Mesenteric fat pad (tissue), 1 donor: ENCODE measurements at places on chromosomes 4 and X. TPM values are rescaled to one million over a fixed set of nuclear protein-coding genes. Genes with fewer than 3 reads are reported as not detected.

DNA sequence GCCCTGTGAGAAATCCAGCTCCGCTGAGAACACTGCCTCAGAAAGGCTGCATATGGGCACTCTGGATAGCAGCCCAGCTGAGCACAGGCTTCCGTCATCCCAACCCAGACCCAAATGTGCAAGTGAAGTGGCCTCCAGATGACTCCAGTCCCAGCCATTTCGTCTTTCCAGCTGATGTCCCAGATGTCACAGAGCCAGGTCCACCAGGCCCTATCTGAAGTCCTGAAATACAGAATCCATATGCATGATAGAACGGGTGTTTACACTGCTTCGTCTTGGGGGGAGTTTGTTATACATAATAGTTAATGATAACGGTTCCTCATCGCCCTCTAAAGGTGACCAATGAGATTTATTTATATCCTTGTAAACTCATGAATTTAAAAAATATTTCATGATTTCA, 72.6 kb upstream of the TRIM2 start:
- DNase-seq = no peak

GRCh38 chrX:107676559-107677378, 48.5 kb downstream of the PRPS1 start:
- peak; percentile 96 for DNase-seq

DNA sequence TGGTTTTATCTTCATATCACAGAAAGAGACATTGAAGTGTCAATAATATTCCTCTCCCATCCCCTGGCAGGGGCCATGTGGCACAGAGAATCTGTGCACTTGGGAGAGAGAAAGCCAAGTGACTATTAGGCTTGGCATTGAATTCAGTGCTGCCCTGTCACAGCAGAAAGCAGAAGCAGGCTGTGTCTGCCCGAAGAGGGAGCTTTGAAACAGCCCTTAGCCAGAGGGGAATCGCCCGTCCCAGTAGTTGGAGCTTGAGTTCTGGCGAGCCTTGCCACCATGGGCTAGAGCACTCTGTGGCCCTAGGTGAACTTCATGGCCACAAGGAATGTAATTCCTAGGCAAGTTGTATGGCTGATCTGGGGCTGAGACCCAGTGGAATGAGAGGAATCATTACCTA, 282.5 kb upstream of the PCDH10 start:
- DNase-seq = no peak

GRCh38 chrX:9464435-9465371, at the start of gene TBL1X:
Gene TBL1X, plus strand, starts transcription at chrX:9465058. Its CDS starts 188,529 bp downstream, at chrX:9653587.
- DNase-seq = peak; percentile 90

DNA sequence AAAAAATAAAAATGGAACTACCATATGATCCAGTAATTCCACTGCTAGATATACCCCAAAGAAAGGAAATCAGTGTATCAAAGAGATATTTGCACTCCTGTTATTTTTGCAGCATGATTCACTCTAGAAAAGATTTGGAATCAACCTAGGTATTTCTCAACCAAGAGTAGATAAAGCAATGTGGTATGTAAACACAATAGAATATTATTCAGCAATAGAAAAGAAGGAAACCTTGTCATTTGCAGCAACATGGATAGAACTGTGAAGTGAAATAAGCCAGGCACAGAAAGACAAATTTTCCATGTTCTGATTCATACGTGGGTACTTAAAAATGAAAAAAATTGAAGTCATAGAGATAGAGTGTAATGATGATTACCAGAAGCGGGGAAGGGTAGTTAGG, 362.3 kb upstream of the EPHA5 start:
- no peak for DNase-seq

GRCh38 chrX:72236841-72237240, 2.0 kb downstream of the ERCC6L start:
- DNase-seq = no peak

- no peak for DNase-seq
These were observed 17.5 kb downstream of the SLC7A11 start for GRCh38 chr4:138224614-138225013.

DNA sequence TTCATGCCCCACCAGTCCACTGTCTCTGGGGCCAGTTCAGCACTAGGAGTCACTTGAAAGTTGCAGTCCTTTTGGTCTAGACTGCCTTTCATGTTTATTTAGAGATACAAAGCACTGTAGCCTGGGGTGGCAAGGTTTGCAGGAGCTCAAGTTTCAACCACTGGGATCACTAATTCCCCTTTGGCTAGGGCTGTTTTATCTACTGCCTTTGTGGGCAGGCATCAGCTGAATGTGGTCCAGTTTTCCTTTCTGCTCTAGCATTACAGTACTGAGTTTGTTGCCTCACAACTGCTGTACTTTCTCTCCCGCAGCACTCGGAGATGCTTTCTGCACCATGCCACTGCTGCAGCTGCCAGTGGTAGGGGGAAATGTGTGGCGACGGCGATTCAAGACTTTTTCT, 222.3 kb upstream of the HDX start:
- DNase-seq = no peak

DNA sequence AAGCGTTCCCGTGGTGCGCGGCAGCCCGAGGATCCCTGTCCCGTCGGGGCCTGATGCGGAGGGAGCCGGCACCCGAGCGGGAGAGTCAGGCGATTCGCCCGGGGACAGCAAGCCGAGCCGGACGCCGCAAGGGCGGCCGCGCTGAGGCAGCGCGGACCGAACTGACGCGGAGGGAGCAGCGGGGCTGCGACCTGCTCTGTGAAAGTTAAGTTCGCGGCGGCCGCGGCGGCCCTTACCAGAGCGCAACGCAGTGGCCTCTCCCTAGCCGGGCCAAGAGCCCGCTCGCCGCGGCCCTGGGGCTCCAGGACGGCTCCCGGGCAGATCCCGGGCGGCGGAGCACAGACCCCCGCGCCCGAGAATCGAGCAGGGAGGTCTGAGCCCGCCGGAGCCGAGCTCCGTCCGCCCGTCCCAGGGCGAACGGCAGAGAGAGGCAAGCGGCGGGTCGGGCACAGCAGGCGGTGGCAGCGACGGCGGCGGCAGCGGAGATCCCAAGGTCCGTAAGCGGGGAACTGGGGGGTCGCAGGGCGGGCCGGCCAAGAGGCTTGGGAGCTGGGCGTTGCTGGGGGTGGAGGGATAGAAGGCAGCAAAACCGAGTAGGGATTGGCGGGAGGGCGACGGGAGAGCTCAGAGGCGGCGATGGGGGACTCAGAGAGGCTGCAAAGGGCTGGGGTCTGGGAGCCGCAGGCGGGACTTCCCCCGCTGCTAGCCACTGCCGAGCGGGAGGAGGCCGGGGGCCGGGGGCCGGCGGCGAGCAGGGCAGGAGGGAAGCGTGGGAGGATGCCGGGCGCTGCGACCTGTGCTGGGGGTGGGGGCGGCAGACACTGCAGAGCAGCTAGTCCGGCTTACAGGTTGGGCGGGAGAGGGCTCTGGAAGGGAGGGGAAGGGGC, 1.0 kb downstream of the GPR50 start:
- DNase-seq = no peak

GRCh38 chrX:18855919-18856644, 127.8 kb downstream of the PHKA2 start:
- DNase-seq = no peak

- no peak for DNase-seq
These were observed 53.1 kb downstream of the OCRL start for GRCh38 chrX:129593137-129593536.

GRCh38 chr4:5810770-5811430, 82.0 kb downstream of the CRMP1 start:
- DNase-seq = peak; percentile 53

- no peak for DNase-seq
These were observed 77.7 kb downstream of the CC2D2A start for GRCh38 chr4:15547392-15547791.

DNA sequence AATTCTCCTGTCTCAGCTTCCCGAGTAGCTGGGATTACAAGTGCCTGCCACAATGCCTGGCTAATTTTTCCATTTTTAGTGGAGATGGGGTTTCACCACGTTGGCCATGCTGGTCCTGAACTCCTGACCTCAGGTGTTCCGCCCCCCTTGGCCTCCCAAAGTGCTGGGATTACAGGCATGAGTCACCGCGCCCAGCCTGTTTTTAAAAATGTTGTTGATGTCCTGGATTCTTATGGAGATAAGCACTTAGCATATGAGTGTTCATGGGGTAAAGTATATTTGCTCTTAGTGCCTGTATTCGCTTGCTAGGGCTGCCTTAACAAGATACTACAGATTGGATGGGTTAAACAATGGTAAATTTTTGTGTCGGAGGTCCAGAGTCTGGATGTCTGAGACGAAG, 91.7 kb downstream of the CEP44 start:
- no peak for DNase-seq

GRCh38 chr4:167711517-167711916, 380.8 kb upstream of the ANXA10 start:
- DNase-seq = no peak

GRCh38 chrX:41559235-41560052, 112.3 kb downstream of the NYX start:
- no peak for DNase-seq

DNA sequence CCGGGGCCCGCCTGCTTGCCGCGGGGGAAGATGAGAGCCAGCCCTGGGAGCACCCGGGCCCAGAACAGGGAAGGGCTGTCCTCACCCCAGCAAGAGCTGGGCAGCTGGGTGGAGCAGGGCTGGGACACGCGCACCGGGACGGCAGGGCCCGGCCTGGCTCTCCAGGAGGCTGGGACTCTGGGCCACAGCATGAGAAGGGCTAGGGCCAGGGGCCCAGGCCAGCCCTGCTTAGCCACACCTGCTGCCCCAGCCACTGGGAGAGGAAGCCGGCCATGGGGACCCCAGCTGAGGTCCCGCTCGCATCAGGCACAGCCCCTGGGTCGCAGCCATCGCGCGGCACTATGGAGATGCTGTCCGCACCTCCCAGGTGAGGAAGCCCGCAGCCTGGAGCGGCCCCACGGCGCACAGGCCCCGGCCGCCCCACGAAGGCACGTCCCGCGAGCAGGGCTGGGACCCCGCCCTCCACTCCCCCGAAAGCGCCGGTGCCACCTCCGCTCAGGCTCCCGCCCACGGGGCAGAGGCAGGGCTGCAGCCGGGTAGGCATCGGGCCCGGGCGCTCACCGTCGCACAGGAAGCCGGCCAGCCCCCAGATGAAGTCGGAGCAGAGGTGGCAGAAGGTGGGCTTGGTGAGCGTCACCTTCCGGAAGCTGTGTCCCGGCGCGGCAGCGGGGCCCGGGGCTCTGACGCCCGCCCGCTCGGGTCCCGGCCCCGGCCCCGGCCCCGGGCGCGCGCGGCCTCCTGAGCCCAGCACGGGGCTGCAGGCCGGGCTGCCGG, 531 bp downstream of the DGKQ start:
- DNase-seq = no peak

GRCh38 chr4:14259936-14260335, 632.4 kb upstream of the BOD1L1 start:
- DNase-seq = no peak

- DNase-seq = no peak
These were observed 3.9 kb downstream of the MAMLD1 start for GRCh38 chrX:150366951-150367545.

- no peak for DNase-seq
These were observed 26.0 kb downstream of the MANBA start for GRCh38 chr4:102734591-102735385.

- no peak for DNase-seq
These were observed 7.6 kb upstream of the PCDH19 start for GRCh38 chrX:100417681-100418080.

DNA sequence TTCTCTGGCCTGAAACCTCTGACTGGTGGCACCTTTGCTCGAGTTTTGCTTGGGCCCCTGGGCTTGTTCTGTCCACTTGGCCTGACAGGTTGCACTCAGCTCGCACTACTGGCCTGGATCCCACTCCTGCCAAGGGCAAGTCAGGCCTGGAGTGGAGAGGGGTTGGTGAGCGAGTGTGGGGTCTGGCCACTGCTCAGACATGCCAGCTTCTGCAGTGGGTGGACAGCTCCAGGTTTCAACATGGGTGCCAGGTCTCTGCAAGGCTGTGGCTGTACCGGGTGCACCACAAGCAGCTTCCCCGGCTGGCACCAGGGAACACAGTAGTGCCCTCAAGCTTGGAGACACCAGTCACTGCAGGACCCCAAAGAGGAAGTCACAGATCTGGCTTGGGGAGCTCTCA, 91.6 kb upstream of the CXorf51A start:
- no peak for DNase-seq

GRCh38 chr4:109027016-109027500, 264.2 kb upstream of the ETNPPL start:
- DNase-seq = no peak

DNA sequence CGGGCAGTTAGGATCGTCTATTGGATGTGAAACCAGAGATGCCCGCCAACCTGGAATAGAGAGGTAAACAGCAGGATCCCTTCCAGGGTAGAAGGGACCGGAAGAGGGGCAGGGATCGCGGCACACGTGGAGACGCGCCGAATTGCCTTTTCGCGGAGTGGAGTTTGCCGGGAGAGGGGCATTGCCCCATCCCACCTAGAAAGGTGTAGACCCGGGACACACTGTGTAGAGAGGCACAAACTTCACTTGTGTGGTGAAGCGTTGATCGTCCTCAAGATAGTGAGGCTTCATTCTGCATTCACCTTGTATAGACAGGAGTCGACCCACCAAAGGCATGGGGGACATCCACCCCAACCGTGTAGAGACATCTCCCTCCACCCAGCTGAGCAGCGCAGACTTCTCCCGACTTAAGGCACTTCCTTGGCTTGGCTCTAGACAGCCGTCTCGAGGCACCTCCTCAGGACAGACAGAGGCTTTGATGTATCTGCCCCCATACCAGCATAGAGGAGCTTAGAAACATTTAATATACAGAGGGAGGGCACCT, 410 bp downstream of the GNL3L start:
- no peak for DNase-seq

- DNase-seq = no peak
These were observed 84.2 kb upstream of the NRK start for GRCh38 chrX:105738162-105738561.

DNA sequence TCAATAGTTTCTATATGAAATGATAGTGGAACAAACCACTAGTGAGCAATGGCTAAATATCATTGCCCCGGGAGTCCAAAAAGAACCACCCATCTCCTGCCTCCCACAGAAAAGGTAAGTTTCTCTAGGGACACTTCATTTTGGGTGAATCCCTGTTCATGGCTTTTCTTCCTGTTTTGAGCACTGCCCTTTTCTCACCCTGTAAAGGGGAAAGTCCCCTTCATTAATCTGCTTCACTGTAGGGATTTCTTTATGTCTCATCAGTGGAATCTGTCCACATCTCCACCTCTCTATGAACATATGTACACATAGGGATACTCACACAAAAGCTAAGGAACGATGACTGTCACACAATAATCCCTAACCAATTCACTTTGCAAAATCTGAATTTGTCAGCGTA, 28.6 kb downstream of the MAGED4 start:
- no peak for DNase-seq

- DNase-seq = no peak
These were observed 19.7 kb upstream of the CXCL3 start for GRCh38 chr4:74058048-74058651.

TLR1 gene
- 25.4 TPM for total RNA-seq

PITX2 gene
- not detected for total RNA-seq

CORIN gene
- total RNA-seq = 0.61 TPM

ANXA10 gene
- total RNA-seq = not detected

NXF3 gene
- 4.0 TPM for total RNA-seq

CXCL8 gene
- 31.5 TPM for total RNA-seq

POF1B gene
- 0.32 TPM for total RNA-seq

PAGE5 gene
- total RNA-seq = not detected

P2RY10 gene
- total RNA-seq = 0.19 TPM

TMEM156 gene
- 0.96 TPM for total RNA-seq

RHOXF2B gene
- total RNA-seq = not detected

CA5B gene
- total RNA-seq = 14.1 TPM

LIMCH1 gene
- total RNA-seq = 113 TPM
